NCI-H2171 treated with DMSO at 0.1 percent for 48 hours (cell line): ENCODE measurements at places on chromosomes 7 and 10.

DNA sequence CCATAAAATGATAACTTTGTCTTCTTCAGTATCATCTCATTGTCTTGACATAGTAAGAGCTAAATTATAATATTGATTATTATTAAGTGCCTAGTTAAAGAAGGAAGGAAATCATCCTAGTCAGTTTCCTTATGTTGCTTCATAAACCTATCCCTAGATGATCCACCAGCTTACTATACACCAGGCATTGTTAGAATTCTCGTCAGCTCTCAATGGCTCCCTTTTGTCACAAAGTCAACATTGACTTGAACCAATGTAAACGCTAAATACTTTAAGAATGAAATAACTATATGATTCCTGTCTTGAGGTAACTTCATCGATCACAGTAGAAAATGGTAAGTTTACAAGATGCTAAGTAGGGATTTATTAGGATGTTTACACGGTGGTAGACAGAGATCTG lies 1162.9 kb downstream of the CNTNAP2 start:
- no peak for DNase-seq

DNA sequence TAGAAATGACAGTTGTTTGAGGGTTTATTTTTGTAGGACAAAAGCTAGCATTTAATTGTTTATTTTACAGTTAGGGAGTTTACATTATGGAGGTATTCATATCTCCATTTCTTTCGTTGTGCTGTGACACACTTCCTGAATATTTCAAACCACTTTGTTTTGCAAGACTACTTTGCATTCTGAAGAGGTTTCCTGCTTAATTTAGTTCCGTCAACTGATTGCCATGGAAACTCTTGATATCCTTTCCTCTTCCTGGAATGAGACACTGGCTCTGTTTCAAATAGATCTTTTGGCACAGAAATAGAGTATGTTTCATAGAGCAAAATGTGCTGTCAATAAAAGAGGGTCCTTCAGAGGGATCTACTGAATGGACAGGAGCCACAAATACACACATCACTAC lies 159.5 kb upstream of the AGR3 start:
- no peak for DNase-seq

- DNase-seq = no peak
Observed at GRCh38 chr10:90560331-90560730, 297.5 kb downstream of the HTR7 start.

DNA sequence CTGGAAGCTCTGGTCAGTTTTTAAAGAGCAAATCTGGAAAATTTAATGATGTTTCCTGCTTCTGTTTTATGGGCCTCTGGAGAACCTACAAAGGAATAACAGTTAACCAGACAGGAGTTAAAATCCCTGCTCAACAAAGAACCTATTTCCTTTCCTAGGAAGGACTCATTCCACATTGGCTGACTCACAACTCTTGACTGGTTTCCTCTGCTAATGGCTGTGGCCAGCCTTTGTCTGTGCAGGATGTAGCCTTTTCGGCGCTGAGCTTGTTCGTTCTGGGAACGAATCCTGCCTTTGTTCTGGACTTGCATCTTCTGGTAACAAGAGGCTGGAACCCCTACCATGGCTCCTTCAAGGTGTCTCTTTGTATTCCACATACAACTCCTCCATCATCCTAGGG lies 112.8 kb upstream of the PDCD4 start:
- DNase-seq = no peak

- DNase-seq = no peak
Observed at GRCh38 chr10:96227206-96227605, 44.2 kb downstream of the BLNK start.

GRCh38 chr10:30897547-30897946 lies 134.1 kb downstream of the ZNF438 start:
- DNase-seq = no peak
